ENCODE measurements at places on chromosomes 7 and 10.

- DNase-seq: no peak
Observed at GRCh38 chr7:141387521-141388217, 163.5 kb upstream of the AGK start.

- no peak for DNase-seq
Observed at GRCh38 chr10:85786401-85786899, 580.1 kb downstream of the GRID1 start.

- DNase-seq: no peak
Observed at GRCh38 chr7:92769394-92769699, 67.0 kb downstream of the CDK6 start.

- no peak for DNase-seq
Observed at GRCh38 chr10:132461103-132461682, 64.2 kb downstream of the PWWP2B start.

GRCh38 chr10:131943021-131943814 is 38.5 kb downstream of the BNIP3 start:
- no peak for DNase-seq
